G401 (cell line): ENCODE measurements at places on chromosomes 3 and 15. TPM values are rescaled to one million over a fixed set of nuclear protein-coding genes. Genes with fewer than 3 reads are reported as not detected.

The WDR93 gene
- 0.25 and 0.64 TPM in 2 replicates for total RNA-seq

The ATP13A5 gene
- total RNA-seq = not detected in 2 replicates

The SNUPN gene
- total RNA-seq = 19.3 and 37.4 TPM in 2 replicates

The GATA2 gene
- total RNA-seq = 81.0 and 85.0 TPM in 2 replicates

GRCh38 chr15:63050731-63051155 is 8.2 kb downstream of the TPM1 start:
- no peak for DNase-seq

DNA sequence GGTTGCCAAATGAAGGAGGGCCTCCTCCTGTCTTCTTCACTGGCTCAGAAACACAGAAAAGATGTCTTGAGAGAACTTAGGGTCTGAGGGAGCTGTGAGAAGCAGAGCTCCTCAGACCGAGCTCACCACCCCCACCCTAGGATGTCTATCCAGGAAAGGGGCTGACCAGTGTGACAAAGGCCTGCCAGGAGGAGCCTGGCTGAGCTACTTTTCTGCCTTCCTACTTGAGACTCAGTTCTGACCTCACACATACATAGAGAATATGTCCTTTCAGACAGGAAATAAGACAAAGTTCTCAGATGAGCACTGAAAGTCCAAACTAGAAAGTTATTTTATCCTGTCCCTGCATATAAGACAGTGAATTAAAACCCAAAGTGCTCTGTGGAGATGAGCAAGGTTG is 54.5 kb downstream of the KIF9 start:
- no peak for DNase-seq

- no peak for DNase-seq
These were observed 57.4 kb downstream of the MRPS25 start for GRCh38 chr3:15007681-15008141.

- no peak for DNase-seq
These were observed 1.6 kb upstream of the PPIB start for GRCh38 chr15:64164436-64164835.

GRCh38 chr3:123608263-123608937 is 23.5 kb upstream of the HACD2 start:
- DNase-seq = no peak

DNA sequence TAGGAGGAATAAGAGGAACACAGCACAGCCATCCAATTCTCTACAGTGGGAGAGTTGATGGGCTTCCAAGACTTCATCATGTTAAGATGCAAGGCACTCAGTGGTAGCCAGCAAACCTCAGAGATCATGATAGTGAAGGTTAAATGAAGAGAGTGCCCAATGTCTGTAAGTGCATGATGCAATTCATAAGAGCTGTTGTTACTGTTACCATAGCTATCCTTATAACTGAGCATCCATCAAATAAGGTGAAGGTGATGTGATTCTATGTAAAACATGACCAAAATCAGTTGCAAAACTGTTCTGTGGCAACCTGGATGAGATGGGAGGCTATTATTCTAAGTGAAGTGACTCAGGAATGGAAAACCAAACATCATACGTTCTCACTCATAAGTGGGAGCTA is 289.7 kb downstream of the MAGI1 start:
- DNase-seq = no peak

- DNase-seq = no peak
These were observed 102.7 kb downstream of the OSBPL10 start for GRCh38 chr3:31878231-31878838.

GRCh38 chr15:45262906-45263461 is 10.9 kb downstream of the SLC28A2 start:
- DNase-seq = no peak

DNA sequence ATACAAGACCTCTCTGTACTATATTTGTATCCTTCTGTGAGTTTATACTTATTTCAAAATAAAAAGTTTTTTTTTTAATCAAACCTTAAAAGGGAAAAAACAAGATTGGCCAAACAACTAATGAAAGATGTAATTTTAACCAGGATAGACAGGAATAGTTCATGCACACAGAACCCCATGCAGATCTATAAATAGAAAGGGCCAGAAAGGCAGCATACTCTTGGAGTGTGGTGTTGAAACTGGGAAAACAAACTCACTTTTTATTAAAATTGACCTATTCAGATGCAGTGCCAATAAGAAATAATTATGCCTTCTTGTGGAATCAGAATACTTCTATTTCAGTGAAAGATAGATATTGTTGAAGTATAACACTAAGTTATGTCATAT is 204.6 kb downstream of the PLCL2 start:
- peak; percentile 53 for DNase-seq
